T-helper 1 cell (primary cell): ENCODE measurements at places on chromosomes 1 and 21.

DNA sequence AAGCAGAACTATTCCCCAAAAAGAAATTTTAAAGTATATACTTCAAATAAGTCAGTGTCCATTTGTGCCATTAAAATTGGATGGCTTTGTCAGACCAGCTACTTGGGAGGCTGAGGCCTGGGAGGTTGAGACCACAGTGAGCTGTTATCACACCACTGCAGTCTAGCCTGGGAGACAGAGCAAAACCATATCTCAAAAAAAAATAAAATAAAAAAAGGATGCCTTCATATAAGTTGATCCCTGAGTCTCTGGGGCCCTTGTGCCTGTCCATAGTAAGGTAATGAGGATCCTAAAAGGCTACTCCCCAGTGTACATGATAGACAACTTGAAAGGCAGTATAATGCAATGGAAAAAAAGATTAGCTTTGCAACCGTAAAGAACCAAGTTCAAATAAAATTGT is 81.2 kb upstream of the BARHL2 start:
- no peak for DNase-seq

DNA sequence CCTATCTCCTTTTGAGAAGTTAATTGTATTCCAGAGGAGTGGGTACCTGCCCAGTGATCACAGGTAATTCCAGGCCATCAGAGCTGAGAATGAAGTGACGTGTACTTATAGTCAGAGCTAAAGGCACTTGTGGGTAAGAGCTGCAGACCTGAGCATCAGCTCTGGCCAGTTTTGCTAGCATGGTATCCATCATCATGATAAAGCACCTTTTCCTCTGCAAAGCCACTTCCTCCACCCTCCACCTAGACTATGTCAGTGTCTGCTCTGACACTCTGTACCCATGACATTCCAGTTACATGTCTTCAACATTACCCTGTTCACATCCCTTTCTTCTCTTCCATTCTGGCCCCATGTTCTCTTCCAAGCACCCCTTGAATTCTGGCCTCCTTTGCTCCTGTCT is 157.3 kb downstream of the GRIK3 start:
- DNase-seq = no peak

DNA sequence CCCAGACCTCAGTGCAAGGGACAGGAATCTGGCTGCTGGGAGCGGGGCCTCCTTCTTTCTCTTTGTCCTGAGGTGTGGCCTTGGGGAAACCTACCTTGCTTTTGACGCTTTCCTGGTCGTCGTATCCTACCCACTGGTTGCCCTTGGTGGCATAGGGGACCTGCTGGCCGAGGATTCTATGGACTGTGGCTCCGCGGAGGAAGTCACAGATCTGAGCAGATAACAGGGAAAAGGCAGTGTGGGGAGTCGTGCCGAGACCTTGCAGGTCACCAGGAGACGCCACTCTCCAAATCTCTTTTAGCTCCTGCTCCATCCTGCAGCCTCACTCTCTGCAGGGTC is 4.0 kb upstream of the MYBPH start:
- no peak for DNase-seq

DNA sequence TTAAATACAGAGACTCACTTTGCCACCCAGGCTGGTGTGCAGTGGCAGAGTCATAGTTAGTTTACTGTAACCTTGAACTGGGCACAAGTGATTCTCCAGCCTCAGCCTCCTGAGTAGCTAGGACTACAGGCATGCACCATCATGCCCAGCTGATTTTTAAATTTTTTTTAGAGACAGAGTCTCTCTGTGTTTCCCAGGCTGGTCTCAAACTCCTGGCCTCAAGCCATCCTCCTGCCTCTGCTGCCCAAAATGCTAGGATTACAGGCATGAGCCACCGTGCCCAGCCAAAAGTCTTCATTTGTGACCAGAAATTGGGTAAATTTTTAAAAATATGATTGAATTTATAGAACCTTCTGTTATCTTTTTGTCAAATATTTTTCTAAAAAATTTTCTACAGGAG is 17.9 kb upstream of the TARS2 start:
- no peak for DNase-seq

DNA sequence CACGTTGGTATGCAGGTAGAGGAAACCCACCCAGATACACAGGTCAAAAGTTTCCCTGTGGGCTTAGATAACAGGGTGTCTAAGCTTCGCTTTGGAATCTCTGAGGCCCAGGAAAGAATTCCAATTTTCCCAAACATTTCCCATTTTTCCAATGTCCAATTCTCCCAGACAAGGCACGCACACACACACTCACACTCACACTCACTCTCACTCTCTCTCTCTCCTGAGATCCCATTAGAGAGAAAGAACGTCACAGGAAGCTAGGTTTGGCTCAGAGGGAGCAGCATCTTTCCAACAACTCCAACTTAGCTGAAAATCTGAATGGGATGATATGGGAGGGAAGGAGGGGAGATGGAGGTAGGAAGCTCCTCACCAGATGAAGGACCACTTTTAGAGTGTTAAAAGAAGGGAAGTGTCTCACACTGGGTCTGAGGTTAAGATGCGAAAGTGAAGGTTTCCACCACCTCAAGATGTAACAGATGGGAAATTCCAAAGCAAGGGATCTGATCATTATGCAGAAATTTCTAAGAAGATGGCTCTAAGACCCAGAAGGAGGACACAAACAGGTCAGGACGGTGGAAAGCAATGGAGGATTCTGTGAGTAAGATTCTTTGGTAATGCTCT is 63.5 kb downstream of the GNG12 start:
- no peak for DNase-seq

DNA sequence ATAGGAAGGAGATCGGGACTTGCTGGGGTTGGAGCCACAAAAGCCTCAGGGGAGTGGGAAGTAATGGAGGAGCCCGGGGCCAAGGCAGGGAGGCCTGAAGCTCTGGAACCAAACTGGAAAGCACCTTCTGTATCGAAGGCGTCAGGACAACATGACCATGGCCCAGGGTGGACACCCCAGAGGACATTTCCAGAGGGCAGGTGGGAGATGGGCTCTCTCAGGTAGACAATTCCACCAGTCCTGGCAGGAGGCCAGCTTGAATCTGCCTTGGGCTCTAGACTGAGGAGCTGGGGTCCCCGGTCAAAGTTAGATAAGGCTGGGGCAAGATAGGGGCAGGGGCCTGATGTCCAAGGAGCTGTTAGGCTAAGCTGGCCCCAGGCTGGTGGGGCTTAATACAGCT is 104.9 kb upstream of the EDN2 start:
- DNase-seq = no peak

GRCh38 chr1:31830511-31830910 is 14.7 kb upstream of the SPOCD1 start:
- DNase-seq = no peak

GRCh38 chr1:111842411-111842810 is 86.7 kb downstream of the DDX20 start:
- DNase-seq = no peak

DNA sequence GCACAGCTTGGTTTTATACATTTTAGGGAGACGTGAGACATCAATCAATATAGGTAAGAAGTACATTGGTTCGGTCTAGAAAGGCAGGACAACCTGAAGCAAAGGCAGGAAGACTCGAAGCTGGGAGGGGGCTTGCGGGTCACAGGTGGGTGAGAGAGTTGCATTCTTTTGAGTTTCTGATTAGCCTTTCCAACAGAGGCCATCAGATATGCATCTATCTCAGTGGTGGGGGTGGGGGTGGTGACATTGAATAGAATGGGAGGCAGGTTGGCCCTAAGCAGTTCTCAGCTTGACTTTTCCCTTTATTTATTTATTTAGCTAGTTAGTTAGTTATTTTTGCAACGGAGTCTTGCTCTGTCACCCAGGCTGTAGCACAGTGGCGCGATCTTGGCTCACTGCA is 85.6 kb downstream of the WDR4 start:
- no peak for DNase-seq

DNA sequence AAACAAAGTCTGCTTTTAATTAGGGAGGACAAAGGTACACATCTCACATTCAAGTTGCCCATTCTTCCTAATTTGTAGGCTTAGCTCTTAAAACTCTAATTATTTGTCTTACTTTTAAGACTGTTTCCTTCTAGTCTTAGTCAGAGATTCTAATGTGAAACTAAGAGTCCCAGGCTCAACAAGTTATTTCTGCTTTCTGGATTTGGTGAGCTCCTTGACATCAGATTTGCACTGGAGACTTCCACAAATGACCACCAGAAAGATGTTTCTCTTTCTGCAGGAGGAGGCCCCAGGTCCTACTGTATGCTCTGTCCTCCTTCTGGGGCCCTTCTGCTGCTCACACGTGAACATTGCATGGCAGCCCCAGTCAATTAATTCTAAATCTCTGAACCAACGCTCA is 194.2 kb upstream of the JUN start:
- no peak for DNase-seq

GRCh38 chr1:182259229-182259872 is 132.2 kb downstream of the GLUL start:
- DNase-seq = peak; percentile 14

GRCh38 chr1:159839116-159839849 is 12.6 kb downstream of the SLAMF8 start:
- DNase-seq = no peak

GRCh38 chr1:36182734-36183133 is 26.8 kb downstream of the MAP7D1 start:
- no peak for DNase-seq

DNA sequence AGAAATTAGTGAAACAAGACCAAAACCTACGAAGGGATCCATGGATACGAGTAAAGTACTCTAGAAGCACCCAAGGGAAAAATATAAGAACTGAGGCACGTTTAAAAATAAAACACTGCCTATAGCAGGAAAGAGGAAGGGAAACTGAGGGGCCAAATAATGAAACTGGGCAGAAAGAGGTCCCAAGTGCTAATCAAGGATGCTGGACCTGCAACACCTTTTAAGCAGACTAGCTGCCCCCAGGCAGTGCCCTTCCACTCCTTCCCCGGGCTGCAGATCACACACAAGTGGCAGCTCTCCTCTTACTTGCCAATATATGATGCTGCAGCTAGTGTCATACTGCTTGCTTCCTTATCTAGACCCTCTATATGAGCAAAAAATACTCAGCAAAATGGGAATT is 7.6 kb upstream of the OTUD7B start:
- no peak for DNase-seq

DNA sequence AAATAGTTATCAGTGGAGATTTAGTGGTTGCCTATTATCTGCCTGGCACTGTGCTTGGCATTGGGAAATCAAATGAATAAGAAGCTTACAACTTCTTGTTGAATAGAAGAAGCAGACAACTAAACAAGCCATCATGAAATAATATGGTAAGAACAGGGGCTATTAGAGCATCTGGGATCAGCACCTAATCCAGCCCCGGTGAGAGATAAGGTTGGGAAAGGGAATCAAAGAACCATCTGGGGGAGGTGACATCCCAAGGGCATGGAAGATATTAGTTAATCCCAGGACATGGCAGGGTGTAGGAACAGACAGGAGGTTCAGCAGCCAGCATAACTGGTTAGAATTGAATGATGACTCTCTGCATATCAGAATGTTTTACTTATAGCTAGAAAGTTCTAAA is 36.3 kb upstream of the SUCO start:
- no peak for DNase-seq

DNA sequence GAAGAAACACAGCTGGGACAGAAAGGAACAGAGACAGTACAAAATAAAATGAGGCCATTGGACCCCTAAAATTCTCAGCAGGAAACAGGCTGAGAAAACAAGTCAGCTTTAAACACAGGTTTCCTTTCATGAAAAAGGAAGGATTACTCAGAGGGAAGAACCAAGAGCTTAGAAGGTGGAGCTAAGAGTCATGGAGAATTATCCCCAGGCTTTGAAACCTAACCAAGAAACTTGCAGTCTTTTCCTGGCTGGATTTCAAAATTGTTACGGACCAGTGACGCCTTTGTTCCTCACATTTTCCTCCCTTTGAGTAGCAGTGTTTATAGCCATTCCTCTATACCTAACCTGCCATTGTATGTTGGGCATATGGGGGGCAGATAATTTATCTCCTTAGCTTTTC is 8.8 kb downstream of the HMGB4 start:
- DNase-seq = no peak

DNA sequence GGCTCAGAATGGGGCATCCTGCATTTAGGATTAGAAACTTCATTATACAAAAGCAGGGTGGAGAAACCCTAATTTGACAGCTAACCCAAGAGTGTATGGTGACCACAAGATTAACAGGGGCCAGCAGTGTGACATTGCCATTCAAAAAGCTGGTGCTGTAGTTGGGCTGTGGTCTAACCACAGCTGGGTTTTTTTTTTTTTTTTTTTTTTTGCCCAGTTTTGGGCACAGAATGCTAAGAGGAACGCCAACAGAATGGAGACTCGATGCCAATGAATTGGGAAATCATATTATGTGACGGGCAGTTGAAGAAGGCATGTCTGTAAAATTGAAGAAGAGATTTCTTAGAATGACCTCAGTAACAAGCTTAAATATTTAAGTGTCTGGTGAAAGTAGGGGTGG is 58.4 kb downstream of the NFIA start:
- DNase-seq = no peak

DNA sequence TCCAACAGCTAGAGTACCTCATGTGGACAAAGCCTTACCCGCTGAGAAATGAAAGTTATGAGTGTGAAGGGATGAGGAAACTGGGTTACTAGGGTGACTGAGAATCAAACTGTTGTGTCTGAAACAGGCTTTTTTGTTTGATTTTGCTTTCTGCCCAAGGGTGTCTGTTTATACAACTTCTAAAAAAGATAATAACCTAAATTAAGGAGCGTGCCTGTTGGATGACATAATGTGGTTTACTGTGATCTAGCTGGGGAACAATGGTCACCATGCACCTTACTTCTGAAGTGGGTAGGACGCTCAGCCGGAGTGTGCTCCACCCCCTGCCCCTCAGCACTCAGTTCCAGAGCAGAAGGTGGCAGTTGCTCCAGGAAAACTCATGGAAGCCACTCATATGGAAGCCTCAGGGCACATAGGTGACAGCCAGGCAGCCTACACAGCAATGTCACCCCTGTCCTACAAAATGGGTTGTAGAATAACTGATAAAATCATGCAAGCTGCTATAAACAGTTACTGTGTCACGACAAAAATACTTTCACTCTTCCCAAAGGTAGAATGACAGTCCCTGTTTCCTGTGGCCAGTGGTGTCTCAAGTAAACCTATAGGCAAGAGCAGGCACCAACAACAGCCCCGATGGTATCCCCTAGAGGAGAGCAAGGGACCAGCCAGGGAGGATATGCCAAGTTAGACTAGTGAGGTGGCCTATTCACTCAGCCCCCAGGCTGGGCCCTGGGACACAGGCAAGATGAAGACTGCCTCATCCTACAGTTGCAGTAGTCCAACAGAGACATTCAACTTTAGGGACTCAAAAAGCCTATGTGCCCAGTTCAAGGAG is 29.3 kb downstream of the SIPA1L2 start:
- no peak for DNase-seq

GRCh38 chr1:58964428-58964827 is 180.6 kb upstream of the JUN start:
- no peak for DNase-seq
